ENCODE measurements at places on chromosomes 1 and 21.

DNA sequence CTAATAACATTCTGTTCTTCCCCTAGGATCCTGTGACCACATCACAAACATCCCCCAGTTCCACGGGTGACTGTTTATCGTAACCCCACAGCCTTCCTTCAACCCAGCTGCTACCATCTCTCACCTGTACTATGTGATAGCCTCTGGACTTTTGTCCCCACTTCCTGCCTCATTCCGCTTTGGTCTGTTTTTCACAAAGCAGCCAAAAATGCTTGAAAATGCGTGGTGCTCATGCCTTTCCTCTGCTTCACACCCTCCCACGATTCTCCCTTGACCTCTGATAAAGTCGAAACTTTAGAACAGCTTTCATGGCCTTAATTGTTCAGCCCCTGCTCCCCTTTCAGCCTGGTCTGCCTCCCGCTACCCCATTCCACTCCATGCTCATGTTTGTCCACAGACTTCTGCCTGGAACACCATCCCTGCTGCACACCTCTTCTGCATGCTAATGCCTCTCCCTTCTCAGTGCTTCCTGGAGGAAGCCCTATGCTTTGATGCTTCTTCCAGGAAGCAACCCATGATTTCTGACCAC, 165.6 kb downstream of the PLPP3 start:
- no peak for DNase-seq

GRCh38 chr1:66925558-66925910, 744 bp downstream of the MIER1 start:
- DNase-seq, result no peak

GRCh38 chr21:33511639-33512038, 20.1 kb upstream of the DNAJC28 start:
- DNase-seq, result no peak

DNA sequence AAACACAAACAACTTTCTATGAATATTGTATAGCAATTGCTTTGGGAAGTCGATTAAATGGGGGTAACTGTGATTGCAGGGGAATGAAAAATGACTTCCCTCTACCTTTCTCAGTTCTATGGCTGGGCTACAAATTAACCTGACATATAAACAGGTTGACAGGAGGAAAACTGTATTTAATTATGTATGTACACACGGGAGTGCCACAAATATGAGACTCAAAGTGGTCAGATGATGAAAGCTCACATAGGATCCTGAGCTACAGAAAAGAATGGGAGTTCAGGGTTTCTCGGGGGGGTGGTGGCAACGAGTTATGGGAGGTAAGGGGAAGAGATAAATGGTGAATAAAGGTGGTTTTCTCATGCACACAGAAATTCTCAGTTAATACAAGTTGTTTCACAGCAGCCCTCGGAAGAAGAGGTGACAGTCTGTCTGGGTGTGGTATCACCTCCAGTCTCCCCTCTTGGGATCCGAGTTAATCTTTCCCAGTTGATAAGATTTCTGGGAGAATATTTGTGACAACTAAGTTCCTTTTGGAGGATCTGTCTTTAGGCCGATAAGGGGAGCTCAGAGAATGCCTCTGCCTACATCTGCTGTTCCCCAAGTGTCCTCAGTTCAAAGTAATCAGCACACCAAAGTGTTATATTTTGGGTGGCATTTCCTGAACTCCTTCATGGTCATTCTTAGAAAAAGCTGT, 26.3 kb downstream of the GADD45A start:
- DNase-seq, result no peak

- DNase-seq, result no peak
These were observed 124.2 kb downstream of the MRPS6 start for GRCh38 chr21:34197561-34197960.

DNA sequence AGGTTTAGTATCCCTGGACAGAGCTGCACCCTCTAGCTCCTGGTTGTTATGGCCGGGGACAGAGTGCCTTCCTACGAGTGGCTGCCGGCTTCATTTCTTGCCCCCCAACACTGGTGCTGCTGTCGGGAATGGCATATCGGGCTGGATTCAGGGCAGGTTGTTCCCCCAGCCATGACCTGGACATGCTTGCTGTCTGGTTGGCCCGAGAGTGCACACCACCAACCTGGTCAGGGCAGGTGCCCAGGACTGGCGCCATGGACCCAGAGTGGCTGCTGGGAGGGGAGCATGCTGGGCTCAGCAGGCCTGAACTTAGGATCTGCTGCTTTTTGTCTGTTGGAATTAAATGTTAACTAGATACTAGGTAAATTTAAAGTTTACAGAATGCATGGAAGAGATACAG, 21.8 kb downstream of the H6PD start:
- DNase-seq, result no peak

- DNase-seq, result no peak
These were observed 31.2 kb downstream of the VANGL2 start for GRCh38 chr1:160431571-160431970.

- DNase-seq, result no peak
These were observed 25.9 kb upstream of the KCNA2 start for GRCh38 chr1:110631836-110632620.

GRCh38 chr1:71738910-71739309, 543.4 kb downstream of the NEGR1 start:
- DNase-seq, result no peak

- DNase-seq, result no peak
These were observed 40.7 kb downstream of the RIPK4 start for GRCh38 chr21:41726058-41726558.

- no peak for DNase-seq
These were observed 24.8 kb downstream of the SLC19A1 start for GRCh38 chr21:45517249-45518065.
